ENCODE measurements at places on chromosomes 1 and 21. TPM values are rescaled to one million over a fixed set of nuclear protein-coding genes. Genes with fewer than 3 reads are reported as not detected.

- DNase-seq = no peak
These were observed 315.9 kb upstream of the GREM2 start for GRCh38 chr1:240927821-240928220.

The PTPN22 gene
- 0.22 TPM for polyA plus RNA-seq

The NBPF4 gene
- 0.25 TPM for polyA plus RNA-seq

DNA sequence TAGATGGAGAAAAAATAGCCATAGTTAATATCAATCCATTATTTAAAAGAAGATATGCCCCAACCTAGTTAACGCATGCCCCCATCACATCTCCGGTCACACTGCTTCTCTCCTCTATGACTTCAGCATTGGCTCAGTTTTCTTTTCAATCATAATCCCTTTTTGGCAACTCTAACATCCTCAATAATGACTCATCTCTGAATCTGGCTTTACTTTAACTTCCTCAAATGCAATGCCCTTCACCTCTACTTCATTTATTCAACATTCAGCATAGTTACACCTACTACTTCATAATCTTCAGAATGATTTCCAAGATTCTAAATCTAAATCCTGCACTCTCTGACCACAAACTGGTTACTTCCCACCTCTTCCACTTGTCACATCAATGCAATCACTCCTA lies 417.3 kb downstream of the USH2A start:
- DNase-seq = no peak

DNA sequence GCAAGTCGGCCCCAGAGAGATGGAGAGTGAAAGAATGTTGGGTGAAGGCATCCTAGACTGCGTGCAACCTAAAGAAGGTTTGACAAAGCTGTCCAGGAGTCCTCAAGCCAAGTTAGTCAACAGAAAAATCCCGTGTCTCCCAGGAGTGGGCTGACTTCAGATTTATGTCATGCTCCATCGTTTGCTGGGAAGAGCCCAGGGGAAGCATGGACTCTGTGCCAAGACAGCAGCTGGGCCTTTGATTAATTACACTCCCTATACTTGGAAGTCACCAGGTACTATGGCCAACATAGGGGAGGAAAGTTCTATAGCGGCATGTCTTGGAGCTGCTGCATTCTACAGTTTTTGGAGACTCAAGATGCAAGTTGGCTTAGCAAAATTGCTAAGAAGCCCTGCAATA lies 247.4 kb downstream of the KAZN start:
- DNase-seq = no peak

The TAS1R1 gene
- polyA plus RNA-seq = 0.47 TPM

GRCh38 chr1:111745675-111746613 lies 6.7 kb upstream of the INKA2 start:
- no peak for DNase-seq

DNA sequence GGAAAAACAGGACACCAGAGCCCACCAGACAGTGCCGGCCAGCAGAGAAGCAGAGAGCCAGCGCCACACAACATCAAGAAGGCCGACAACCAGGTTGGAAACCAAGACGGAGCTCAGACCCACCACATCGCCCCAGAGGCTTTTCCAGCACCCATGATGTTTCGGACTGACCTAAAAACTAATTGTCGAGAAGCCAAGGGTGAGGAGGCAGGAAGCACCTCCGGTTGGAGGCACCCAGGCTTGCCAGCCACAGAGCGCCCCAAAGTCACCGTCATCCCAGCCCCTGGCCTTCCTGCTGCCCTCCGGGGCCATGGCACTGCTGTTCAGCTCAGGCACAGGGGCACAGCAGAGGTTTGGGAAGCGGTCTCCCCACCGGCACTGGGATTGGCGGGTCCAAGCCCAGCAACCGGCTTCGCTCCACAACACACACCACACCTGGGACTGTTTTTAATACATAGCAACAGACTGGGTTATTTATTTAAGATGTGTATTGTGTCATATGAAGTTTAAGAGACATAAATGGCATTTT lies 67.2 kb downstream of the SLC37A1 start:
- DNase-seq = no peak

GRCh38 chr1:197218857-197219256 lies 49.2 kb upstream of the CRB1 start:
- no peak for DNase-seq

- DNase-seq = peak; percentile 30
These were observed 450 bp downstream of the S100A10 start for GRCh38 chr1:151993084-151993733.

DNA sequence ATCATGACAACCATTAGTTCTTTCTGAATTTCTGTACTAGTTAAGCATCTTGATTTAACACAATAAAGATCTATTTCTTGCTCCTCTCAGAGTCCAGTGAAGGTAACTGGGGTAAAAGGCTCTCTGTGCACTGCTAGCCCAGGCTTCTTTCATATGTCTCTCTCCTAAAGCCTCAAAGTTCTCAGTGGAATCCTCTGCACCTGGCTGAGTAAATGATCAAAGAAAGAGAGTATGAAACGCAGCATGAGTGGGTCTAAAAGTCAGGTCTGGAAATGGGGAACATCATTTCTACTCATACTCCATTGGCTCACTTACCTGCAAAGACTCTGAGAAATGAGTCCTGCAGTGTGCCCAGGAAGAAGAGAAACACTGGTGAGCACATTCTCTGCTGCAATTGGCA lies 418.5 kb downstream of the PTPRC start:
- DNase-seq = no peak

The MPL gene
- 1.2 TPM for polyA plus RNA-seq

- DNase-seq = no peak
These were observed 20.9 kb downstream of the S100A7A start for GRCh38 chr1:153437236-153437635.

- no peak for DNase-seq
These were observed 28.1 kb downstream of the ERI3 start for GRCh38 chr1:44326821-44327465.

DNA sequence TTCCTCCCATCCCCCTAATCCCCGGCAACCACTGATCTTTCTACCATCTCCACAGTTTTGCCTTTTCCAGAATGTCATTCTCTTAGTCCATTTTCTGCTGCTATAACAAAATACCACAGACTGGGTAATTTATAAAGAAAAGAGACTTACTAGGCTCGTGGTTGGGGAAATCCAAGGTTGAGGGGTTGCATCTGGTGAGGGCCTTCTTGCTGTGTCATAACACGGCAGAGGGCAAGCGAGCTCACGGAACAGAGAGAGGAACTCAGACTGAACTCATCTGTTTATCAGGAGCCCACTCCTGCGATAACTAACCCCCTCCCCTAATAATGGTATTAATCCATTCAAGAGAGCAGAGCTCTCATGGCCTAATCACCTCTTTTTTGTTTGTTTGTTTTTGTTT lies 52.0 kb downstream of the RUNX3 start:
- DNase-seq = no peak

DNA sequence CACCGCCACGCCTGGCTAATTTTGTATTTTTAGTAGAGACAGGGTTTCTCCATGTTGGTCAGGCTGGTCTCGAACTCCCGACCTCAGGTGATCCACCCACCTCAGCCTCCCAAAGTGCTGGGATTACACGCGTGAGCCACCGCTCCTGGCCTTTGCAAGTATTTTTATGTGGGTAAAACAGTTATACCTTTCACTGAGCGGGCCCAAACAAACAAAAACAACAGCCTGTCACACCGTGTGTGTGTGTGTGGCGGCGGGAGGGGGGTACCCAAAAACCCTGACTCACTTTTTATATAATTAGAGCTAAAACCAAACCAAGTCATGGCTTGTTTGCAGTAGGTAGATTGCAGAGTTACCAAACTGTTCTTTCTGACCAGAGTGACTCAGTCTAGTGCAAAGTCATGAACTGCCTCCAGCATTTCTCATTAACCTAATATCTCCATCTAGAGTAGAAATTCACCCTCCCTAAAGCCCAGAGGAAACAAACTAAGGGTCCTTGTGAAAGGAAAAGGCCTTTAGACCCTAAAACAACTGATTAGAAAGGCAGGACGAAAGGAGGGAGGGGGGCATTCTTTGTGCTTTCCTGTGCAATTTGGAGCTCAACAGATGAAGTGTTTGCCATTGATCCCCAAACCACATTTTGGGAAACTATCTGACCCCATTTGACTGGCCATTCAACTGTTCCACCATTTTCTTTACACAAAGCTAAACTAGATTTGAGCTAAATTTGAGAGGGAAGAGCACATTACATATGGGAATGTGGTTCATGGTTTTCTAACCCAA lies 181.0 kb downstream of the DHRS3 start:
- DNase-seq = no peak

GRCh38 chr1:79554688-79555087 lies 548.2 kb upstream of the ADGRL4 start:
- DNase-seq = no peak

GRCh38 chr1:59768792-59769735 lies 45.7 kb upstream of the HOOK1 start:
- DNase-seq = no peak

- no peak for DNase-seq
These were observed 450 bp upstream of the CR2 start for GRCh38 chr1:207453710-207454045.

DNA sequence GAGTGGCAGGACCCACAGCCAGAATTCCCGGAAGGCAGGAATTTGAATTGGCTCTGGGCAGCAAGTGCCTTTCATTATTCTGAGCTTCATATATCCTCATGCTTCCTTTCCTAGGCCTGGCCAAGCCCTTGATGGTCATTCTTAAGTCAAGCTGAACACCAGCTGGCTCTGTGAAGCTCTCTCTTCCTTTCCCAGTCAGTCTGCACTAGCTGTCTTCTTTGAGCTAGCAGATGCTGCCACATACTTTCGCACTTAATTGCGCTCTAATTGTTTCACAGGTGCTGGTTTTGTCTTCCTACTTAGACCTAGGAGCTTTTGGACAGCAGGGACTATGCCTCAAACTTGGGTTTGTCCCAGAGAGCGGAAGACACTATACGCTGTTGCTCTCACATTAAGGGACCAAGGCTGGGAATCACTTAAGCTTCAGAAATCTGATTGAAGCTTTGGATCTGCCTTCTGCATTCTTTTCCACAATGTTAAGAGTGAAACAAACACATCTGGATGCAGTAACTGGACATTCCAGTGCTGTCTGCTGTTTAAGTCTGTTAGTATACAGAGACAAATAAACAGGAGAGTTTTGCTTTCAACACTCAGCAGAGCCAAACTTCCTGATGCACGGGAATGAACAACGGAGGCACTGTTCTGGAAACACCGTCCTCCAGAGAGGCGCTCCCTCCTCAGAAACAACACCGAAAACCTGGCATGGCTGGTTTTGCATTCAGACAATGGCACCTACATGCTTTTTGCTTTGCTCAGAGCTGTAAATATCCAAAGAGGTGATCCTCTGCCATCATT lies 2.2 kb downstream of the TLR5 start:
- DNase-seq = no peak

DNA sequence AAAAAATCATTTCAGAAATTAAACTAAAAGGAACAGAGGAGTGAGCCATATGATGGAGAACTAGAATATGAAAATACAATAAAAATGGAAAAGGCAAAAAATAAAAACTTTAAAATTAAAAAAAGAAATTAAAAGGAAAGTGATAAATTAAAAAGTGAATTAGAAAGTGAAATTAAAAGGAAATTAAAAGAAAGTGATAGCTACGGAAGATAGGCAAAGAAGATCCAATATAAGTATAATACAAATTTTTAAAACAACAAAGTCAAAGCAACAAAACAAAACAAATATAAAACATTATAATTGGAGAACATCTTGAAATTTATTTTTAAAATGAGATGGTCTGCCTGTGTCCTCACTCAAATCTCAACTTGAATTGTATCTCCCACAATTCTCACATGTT lies 165.8 kb downstream of the GPATCH2 start:
- DNase-seq = no peak

DNA sequence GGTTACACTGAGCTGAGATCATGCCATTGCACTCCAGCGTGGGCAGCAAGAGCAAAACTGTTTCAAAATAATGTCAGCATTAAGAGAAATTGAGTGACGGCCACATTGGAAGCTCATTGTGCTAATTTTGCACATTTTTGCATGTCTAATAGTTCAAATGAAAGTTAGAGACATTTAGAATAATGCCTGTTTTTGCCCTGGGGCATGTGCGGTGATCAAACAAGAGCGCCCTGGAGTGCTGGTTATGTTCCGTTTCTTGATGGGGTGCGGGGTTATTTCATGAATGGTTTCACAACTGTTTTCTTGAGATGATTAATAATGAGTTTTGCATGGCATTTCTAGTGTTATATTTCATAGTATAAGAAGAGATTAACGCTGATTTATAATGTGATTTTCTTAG lies 13.1 kb downstream of the OR2T11 start:
- no peak for DNase-seq

- no peak for DNase-seq
These were observed 10.1 kb upstream of the ST6GALNAC5 start for GRCh38 chr1:76857138-76857537.
